Left hindlimb (tissue), 1 donor: ENCODE measurements at places on chromosomes 5 and 9.

- DNase-seq = no peak
Measured at GRCh38 chr5:120576588-120576987, 112.5 kb downstream of the PRR16 start.

DNA sequence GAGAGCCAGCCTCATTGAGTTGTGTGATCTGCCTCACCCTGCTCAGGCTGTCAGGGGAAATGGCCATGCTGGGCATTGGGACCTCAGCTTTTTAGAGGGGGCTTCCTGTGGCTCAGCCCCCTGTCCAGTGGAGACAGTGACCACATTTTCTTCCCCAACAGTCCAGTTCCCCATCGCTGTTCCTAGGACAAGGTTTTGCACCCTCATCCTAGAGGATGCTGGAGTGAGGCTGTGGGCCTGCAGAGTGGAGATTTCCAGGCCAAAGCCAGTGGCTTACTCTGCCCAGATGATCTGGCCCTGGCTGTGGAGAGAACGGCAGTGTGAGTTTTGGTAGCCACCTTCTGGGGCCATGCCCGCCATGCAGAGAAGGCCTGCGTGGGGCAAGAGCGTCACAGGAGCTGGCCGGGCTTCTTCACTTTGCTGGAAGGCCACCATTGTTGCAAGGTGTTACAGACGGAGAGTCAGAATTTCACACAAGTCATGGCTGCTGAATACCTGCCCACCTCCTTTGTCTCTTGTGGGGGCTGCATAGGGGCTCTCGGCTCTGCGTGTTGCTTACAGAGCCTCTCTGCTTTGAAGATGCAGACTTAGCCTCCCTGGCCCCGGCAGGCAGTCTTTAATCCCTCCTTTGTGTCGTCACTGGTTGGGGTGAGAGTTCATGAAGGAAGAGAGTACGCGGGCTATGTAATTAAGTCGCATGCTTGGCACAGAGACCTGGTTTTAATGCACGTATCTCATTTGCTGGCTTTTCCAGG is 35.2 kb upstream of the PITX1 start:
- DNase-seq = no peak

DNA sequence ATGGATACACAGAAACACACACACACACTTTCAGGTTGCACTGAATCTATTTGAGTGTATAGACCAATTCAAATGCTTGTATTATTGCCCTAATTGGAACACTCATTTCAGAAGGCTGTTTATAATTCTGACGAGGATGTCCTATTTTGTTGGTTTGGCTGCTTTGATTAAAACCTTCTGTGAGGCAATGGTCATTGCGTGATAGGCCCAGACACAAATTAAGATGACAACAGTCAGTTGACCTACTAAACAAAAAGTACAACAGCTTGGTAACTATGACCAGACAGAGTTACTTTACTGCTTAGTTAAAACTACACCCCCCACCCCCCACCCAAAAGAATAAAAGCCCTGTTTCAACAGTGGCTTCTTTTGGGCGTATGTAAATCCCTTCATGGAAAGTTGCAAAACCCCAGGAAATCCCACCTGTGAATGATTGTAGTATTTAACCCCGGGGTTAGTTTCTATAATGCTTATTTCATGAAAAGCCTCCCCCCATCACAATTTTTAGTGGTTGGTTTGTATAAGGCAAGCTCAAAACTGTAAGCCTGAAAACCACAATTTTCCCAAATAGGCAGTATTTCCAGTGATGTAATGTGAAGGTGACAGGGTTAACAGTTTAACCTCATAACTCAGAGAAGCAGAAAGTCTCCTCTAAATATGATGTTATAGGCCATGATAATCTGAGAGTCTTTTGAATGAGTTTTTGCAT is 340.8 kb downstream of the FGF10 start:
- DNase-seq = no peak

GRCh38 chr9:115969096-115969495 is 184.5 kb upstream of the PAPPA start:
- no peak for DNase-seq
